ENCODE measurements at places on chromosomes 7 and 10.

DNA sequence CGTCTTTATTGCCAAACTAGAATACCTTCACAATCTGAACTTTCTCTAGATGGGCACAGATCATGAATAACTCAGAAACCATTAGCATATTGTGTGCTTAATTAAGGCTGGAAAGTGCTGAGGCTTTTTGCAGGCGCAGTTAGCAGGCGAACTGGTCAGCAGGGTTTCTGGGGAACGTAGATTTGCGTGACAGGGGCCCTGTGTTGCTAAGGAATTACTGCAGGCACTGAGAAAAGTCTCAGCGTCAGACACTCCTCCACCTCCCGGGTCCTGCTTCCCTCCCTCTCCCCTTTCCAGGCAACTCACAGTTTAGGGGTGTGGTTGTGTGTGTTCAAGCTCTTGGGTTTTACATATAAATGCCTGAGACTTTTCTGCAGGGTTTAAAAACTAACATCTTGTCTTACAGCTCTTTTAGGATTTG is 2.2 kb downstream of the MAP3K8 start:
- DNase-seq, result peak; percentile 60

DNA sequence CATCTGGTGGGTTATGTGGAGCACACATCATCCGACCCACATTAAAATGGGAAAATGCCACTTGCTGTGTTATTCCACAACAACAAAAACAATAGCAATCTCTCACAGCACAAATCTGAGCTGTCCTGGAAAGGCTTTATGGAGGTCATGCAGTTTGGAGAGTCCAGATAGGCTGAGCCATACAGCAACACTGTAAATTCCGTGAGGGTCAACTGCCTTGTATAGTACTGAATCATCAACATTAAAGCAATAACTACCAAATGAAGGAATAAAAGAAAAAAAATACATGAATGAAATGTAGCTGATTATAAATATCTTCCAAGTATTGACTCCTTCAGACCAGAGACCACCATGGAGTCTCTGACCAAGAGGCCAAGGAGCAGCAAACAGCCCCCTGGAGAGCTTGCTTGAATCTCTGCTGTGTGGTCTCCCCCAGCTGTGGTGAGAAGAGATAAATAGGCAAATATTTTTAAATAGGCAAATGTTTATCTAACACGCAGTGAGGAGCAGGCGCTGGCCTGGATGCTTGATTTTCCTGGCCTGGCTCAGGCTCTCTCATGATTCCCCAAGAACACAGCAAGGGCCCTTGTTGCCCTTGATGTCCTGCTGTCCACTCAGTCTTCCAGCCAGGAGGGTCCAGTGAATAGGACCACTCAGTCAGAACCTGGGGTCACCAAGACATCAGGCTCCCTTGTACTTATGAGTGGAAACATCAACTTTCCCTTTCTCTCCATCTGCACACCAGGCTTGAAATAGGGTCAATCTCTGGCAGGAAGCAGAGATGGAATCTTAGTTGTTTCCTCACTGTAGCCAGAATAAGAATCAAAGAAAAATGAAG is 1021.3 kb downstream of the XPNPEP1 start:
- no peak for DNase-seq

DNA sequence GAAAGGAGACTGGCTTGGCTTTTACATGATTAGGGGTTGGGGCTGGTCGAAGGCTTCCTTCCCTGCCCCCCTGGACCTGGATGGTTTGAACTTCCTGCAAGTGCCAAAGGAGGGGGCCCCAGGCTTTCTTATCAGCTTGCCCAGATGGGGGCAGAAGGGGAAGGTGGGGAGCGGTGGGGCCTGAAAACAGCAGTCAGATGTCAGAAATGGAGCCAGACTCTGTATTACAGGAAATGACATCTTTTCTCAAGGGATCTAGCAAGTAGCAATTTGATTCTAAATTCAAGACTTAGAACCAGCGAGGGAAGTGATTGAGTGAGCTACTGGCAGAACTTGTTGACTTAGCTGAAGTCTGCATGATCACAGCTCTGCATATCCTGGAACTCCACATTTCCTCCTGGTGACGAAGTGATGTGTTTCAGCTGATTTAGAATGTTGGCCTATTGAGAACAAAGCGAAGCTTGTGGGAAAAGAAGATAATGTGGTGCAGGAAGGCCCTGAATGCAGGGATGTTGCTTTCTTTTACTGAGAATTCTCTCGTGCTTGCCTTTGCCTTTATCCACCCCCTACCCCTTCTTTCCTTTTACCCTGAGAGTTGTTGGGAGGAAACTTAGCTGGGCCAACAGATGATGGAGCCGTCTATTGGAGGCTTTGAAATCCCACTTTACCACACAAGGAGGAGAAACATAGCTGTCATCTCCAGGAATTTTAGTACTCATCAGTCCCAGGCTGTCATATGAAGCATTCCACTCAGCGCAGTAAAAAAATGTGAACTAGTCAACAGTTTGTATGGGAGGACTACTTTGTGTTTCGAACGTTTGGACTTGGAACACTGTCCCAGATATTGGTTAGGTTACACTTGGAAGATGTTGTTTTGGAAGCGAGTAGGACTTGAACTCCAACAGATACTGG is 43.2 kb downstream of the CCNY start:
- peak; percentile 20 for DNase-seq

GRCh38 chr10:3391657-3392056 is 219.1 kb upstream of the PITRM1 start:
- DNase-seq, result no peak

DNA sequence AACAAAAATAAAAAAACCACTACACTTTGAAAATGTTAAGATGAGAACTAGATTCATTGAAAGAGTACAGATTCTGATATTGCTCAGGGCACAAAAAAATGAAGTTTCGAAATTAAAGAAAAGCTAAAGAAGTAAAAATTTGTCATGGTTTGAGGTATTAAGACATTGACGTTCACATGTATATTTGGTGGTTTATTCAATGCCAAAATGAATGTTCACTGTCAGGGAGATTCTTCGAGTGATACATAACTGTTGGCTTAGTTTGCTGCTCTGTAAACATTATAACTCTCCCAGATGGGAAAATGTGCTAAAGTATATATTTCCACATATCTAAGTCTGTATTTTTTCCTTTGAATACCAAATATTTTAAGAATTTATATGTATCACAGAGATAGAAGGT is 345.0 kb downstream of the SEMA3D start:
- no peak for DNase-seq

GRCh38 chr7:29196191-29196590 is 1.6 kb downstream of the CHN2 start:
- DNase-seq, result no peak

- DNase-seq, result peak; percentile 91
Measured at GRCh38 chr10:3046981-3047547, 20.3 kb upstream of the PFKP start.

- DNase-seq, result no peak
Measured at GRCh38 chr7:96578606-96579005, 131.0 kb downstream of the SEM1 start.

DNA sequence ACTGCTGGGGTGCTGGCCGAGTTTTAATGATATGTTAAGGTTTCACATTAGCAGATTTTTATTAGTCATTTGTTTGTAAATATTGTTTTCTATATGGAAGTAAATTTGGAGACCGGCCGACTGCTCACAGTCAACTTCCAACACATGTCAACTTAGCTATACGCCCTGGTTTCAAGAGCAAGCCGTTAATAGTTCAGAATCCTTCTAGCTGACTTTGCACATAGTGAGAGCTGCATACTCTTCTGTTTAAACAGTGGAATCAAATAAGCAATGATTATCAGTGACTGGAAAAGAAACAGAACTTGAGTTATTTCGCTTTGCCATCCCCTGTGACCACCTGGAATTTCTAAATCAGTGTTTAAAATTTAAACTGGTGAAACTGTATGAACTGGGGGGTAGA is 109.9 kb downstream of the PFKFB3 start:
- DNase-seq, result peak; percentile 35

All from kidney tubule cell (primary cell).